ENCODE measurements at places on chromosomes 11 and 22. TPM values are rescaled to one million over a fixed set of nuclear protein-coding genes. Genes with fewer than 3 reads are reported as not detected.
A peak's percentile ranks its signal among the peaks of the same experiment; 100 is the strongest.

- peaks cover 9% of the 10 kb centered on the region for H3K36me3 ChIP-seq
- DNase-seq = no peak
- no peak overlapping the region for H3K4me3 ChIP-seq
- H3K4me1 ChIP-seq = peaks cover 25% of the 10 kb centered on the region
- H3K27ac ChIP-seq = peak overlapping the region; percentile 89
- no peaks in the 10 kb centered on the region for H3K27me3 ChIP-seq
Observed at GRCh38 chr11:33706966-33707365, 6.3 kb upstream of the C11orf91 start.

DNA sequence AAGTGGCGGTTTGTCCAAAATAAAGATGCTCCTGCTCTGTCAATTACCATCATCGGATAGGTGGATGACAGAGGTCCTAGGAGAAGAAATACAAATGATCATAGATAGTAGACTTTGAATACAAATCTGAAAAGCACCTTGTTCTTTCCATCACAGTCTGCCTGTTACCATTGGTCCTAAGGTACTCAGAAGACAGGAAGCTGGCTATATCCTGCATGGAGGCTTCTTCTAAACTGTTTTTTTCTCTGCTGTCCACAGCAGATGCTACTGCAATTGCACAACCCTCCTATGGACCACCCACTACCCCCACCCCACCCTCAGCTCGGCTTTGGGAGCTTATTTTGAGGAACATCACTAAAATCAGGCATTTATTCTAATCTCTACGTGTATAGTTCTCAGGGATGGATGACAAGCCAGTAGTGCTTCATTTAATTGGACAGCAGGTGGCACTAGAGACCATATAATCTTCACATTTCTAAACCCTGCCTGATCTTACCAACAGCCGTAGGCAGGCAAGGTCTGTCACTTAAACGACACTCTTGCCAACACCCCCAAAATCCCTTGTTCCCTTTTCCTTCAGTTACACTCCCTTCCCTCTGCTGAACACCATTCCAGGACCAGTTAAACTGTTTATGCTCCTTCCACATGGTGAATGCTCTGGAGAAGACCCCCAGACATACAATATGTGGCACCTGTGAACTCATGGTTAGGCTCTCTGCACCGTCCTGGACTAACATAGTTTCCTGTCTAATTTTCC is 6.6 kb upstream of the PTS start:
- DNase-seq = peak; percentile 34
- no peak overlapping the region for H3K27ac ChIP-seq

GRCh38 chr22:25077964-25078363 is 121.7 kb upstream of the CRYBB3 start:
- no peaks in the 10 kb centered on the region for H3K4me1 ChIP-seq
- H3K36me3 ChIP-seq = no peaks in the 10 kb centered on the region
- no peak overlapping the region for H3K27ac ChIP-seq
- DNase-seq = no peak
- no peaks in the 10 kb centered on the region for H3K27me3 ChIP-seq

DNA sequence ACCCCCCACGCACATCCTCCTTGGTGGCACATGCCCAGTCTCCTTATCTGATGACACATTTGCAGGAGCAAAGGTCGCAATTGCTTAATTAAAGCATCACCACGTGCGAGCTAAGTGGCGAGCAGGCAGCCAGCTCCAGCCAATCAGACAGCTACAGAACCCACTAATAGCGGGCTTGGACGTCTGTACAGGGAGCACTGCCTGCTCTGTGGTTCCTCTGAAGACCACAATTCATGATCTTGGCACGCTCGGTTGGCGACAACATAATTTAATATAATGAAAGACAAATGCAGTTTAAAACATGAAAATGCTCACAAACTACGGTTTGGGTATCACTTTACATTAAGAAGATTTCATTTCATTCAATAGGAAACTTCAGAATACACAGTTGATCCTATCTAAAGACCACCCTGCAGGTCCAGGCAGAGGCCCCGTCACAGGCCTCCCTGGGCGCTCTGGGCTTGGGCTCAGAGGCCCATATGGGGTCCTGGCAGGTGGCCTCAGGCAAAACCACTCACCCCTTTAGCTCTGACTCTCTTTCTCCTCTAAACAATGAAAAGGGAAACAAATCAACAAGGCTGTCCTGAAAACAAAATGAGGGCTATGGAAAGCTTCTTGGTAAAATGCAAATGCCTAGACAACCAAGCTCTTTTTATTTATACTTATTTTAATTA is 10.4 kb downstream of the PACSIN2 start:
- no peak overlapping the region for H3K4me3 ChIP-seq
- no peak for DNase-seq
- peaks cover 10% of the 10 kb centered on the region for H3K4me1 ChIP-seq
- H3K27ac ChIP-seq = no peak overlapping the region
- H3K36me3 ChIP-seq = no peaks in the 10 kb centered on the region

DNA sequence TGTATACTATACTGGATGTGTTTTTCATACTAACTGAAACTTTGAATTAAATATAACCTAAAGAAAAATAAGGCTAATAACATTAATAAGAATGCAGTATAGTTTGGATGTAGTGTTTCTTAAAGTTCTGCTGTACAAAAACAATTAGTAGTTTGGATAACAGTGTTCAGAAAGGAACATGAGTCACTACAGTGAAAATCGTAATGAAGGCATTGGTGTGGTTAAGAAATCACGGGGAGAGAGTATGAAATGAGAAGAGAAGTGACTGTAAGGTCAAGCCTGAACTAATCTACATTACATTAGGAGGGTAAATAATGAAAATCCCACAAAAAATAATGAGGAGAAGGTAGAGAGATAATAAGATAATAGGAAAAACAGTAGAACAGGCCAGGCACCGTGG is 726.6 kb upstream of the ARHGAP42 start:
- H3K27me3 ChIP-seq = no peaks in the 10 kb centered on the region
- H3K4me1 ChIP-seq = no peaks in the 10 kb centered on the region
- H3K4me3 ChIP-seq = no peak overlapping the region
- no peak for DNase-seq

GRCh38 chr22:30182350-30182745 is 64.2 kb downstream of the LIF start:
- no peak overlapping the region for H3K4me3 ChIP-seq
- DNase-seq = no peak
- no peaks in the 10 kb centered on the region for H3K27me3 ChIP-seq
- H3K27ac ChIP-seq = no peak overlapping the region
- no peaks in the 10 kb centered on the region for H3K4me1 ChIP-seq
- no peaks in the 10 kb centered on the region for H3K36me3 ChIP-seq

- peaks cover 35% of the 10 kb centered on the region for H3K4me1 ChIP-seq
- H3K36me3 ChIP-seq = no peaks in the 10 kb centered on the region
- DNase-seq = no peak
- H3K27me3 ChIP-seq = no peaks in the 10 kb centered on the region
Observed at GRCh38 chr11:57312511-57313021, 12.2 kb downstream of the TNKS1BP1 start.

- no peak overlapping the region for H3K4me3 ChIP-seq
- H3K4me1 ChIP-seq = no peaks in the 10 kb centered on the region
- no peak for DNase-seq
- peak overlapping the region; percentile 43 for H3K27ac ChIP-seq
- H3K36me3 ChIP-seq = no peaks in the 10 kb centered on the region
Observed at GRCh38 chr11:3971756-3972404, 116.4 kb downstream of the STIM1 start.

DNA sequence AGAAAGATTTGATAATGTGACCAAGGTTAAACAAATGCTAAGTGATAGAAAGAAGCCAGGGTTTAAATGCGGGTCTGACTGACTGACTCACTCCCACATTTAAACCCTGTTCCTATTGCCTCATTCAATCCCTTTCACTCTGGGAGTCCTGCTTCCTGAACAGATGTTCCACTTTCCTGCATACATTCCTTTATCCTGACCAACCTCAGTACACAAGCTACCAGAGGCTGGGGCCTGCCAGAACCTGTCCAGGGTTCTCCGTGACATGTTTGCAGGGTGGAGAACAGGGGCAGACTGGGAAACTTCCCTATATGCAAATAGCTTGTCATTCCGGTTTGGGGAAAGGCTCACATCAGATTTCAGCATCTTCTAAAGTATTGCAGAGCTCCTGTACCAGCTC is 3.0 kb upstream of the ANKK1 start:
- peaks cover 11% of the 10 kb centered on the region for H3K27me3 ChIP-seq
- H3K36me3 ChIP-seq = no peaks in the 10 kb centered on the region
- H3K4me3 ChIP-seq = no peak overlapping the region
- H3K4me1 ChIP-seq = no peaks in the 10 kb centered on the region

DNA sequence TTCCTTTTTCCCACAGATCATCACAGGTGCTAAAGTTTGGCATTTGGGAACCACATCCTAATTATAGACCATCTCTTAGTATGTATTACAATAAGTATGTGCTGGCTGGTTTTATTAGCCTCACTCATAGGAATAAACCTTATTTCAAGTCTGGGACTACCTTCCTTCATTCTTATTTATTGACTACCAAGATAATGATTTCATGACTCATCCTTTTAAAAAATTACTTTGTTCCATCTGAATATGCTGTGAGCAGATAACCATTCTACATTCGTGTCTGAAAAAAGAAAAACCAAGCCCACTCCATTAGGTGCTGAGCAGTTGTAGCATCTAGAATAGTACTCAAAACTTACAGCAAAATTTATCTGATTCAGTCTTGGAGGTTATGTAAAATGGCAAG is 12.3 kb downstream of the TNRC6B start:
- H3K27me3 ChIP-seq = no peaks in the 10 kb centered on the region
- H3K36me3 ChIP-seq = no peaks in the 10 kb centered on the region
- H3K4me1 ChIP-seq = peaks cover 6% of the 10 kb centered on the region
- no peak for DNase-seq

DNA sequence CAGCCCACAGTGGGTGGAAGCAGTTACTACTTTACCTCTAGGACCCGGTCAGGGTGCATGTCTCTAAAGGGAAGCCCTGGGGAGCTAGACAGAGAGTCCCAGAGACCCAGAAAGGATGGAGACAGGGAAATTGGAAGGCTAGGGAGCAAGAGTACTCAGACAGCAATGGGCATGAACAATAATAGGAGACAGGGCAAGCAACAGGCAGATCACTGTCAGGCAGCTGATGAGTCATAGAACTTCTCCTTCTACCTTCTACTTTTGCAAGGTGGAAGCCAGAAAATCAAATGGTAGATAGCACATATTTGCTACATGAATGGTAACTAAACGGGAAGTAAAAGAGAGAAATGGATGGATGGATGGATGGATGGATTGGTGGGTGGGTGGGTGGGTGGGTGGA is 19.6 kb downstream of the CD5 start:
- DNase-seq = no peak
- H3K27me3 ChIP-seq = no peaks in the 10 kb centered on the region
- H3K36me3 ChIP-seq = no peaks in the 10 kb centered on the region
- no peak overlapping the region for H3K27ac ChIP-seq
- no peak overlapping the region for H3K4me3 ChIP-seq

GRCh38 chr22:23498811-23499798 is 81.0 kb downstream of the IGLL1 start:
- H3K27me3 ChIP-seq = no peaks in the 10 kb centered on the region
- H3K36me3 ChIP-seq = no peaks in the 10 kb centered on the region
- peak overlapping the region; percentile 32 for H3K27ac ChIP-seq
- no peaks in the 10 kb centered on the region for H3K4me1 ChIP-seq
- no peak overlapping the region for H3K4me3 ChIP-seq

DNA sequence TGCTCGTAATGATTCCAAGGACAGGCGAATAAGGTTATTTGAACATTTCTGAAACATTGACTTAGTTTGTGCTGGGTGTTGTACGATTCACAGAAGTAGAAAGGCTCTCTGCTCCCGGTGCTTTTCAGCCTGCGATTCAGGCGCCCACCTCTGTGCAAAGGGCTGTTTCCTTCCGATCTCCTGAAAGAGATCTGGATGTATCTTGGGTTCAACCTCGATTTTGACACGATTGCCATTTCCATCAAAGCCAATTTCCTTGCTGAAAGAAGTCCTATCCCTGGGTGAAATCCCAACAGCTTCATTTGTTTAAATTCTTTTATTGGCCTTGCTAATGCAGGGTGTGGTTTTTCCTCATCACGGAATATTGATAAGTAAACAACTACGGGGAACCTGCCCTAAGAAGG is 1.1 kb upstream of the ZC3H12C start:
- no peaks in the 10 kb centered on the region for H3K36me3 ChIP-seq
- DNase-seq = no peak
- H3K4me3 ChIP-seq = peak overlapping the region; percentile 77

GRCh38 chr22:26597026-26597425 is 7.1 kb upstream of the TPST2 start:
- H3K27ac ChIP-seq = no peak overlapping the region
- no peak overlapping the region for H3K4me3 ChIP-seq
- no peaks in the 10 kb centered on the region for H3K4me1 ChIP-seq
- no peaks in the 10 kb centered on the region for H3K27me3 ChIP-seq
- no peak for DNase-seq
- H3K36me3 ChIP-seq = no peaks in the 10 kb centered on the region

GRCh38 chr11:115963156-115963555 is 458.9 kb upstream of the CADM1 start:
- DNase-seq = no peak
- no peaks in the 10 kb centered on the region for H3K27me3 ChIP-seq
- H3K4me3 ChIP-seq = no peak overlapping the region
- no peaks in the 10 kb centered on the region for H3K4me1 ChIP-seq
- H3K27ac ChIP-seq = no peak overlapping the region

DNA sequence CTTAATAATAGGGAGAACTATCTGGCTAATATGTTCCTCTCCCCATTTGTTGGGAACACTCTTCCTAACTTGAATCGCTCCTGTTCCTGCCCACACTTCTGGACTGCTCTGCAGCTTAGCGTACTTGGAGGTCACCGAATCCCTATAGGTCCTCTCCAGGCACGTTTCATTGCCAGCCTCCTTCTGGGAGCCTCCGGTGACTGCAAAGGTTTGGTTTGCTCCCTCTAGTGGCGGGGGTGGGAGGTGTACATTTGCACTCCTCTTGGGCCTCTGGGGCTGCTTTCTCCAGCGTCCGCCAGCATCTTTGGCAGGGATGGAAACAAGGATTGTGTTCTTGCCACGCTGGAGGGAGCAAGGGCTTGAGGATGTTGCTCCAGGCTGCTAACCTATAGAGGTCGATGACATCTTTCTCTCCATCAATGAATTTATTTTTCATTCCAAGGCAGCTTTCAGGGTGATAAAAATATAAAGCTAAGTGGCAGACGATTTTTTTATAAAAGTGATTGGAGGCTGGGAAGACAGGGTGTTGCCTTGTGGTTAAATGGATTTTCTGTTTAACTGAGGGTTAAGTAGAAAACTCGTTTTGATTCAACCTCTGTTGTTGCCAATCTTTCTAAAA is 48.7 kb downstream of the TSPAN18 start:
- H3K4me3 ChIP-seq = no peak overlapping the region
- H3K27me3 ChIP-seq = no peaks in the 10 kb centered on the region
- H3K27ac ChIP-seq = no peak overlapping the region
- H3K36me3 ChIP-seq = no peaks in the 10 kb centered on the region
- no peaks in the 10 kb centered on the region for H3K4me1 ChIP-seq

GRCh38 chr11:10303558-10304363 is 1.1 kb upstream of the ADM start:
- H3K27me3 ChIP-seq = no peaks in the 10 kb centered on the region
- peak overlapping the region; percentile 95 for H3K27ac ChIP-seq
- H3K4me3 ChIP-seq = peak overlapping the region; percentile 94
- peaks cover 5% of the 10 kb centered on the region for H3K4me1 ChIP-seq
- no peaks in the 10 kb centered on the region for H3K36me3 ChIP-seq

GRCh38 chr11:45150943-45151342 is 4.5 kb downstream of the PRDM11 start:
- no peaks in the 10 kb centered on the region for H3K36me3 ChIP-seq
- no peak overlapping the region for H3K4me3 ChIP-seq
- DNase-seq = peak; percentile 5

NRIP3 gene
- total RNA-seq = 14.5 TPM

KRTAP5-1 gene
- total RNA-seq = not detected

ARCN1 gene
- total RNA-seq = 94.1 TPM

BATF2 gene
- total RNA-seq = 0.33 TPM

DMC1 gene
- 1.6 TPM for total RNA-seq

PI4KA gene
- total RNA-seq = 103 TPM

OR51E2 gene
- not detected for total RNA-seq

CD6 gene
- total RNA-seq = 0.98 TPM

PATE1 gene
- not detected for total RNA-seq

USH1C gene
- 0.66 TPM for total RNA-seq

NXPE4 gene
- total RNA-seq = 0.66 TPM

All from breast epithelium (tissue), 4 donors.